Stimulated activated CD8-positive, alpha-beta memory T cell treated with anti-CD3 and anti-CD28 coated beads, Interleukin-15, amount 100 ng/mL, for 1 hour (primary cell): ENCODE measurements at places on chromosomes 4 and X.

DNA sequence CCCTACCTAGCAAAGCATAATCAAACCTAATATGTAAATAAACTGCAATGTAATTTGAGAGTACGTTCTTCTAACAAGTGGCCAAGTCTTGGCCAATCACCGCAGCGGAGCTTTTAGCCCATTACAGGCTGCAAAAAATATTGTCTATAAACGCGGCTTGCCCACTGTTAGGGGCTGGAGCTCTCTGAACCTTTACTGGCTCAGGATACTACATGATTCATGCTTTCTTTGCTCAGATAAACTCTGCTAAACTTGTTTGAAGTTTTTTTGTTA is 990 bp upstream of the HADH start:
- no peak for DNase-seq

GRCh38 chr4:8328456-8328855 is 58.9 kb downstream of the HTRA3 start:
- DNase-seq: no peak

GRCh38 chr4:65126200-65126599 is 544.1 kb downstream of the EPHA5 start:
- no peak for DNase-seq

DNA sequence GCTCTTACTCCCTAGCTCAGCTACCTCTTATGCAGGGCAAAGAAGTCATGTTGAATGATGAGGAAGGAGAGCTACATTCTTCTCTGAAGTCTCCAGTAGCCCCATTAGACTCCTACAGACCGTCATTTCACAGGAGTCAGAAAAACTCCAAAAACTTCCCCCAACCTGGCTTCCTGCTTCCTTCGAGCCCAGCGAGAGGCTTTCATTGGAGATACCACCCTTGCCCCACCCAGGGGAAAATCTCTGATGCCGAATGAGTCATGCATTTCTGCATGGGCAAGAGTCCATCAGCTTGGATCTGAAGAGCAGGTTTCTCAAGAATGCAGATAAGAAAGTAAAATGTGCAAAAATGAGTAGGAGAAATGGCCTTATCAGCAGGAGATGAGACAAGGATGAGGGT is 53.0 kb downstream of the ARSF start:
- DNase-seq: no peak

- DNase-seq: no peak
Observed at GRCh38 chrX:31545726-31546125, 473.9 kb upstream of the FTHL17 start.

- DNase-seq: no peak
Observed at GRCh38 chr4:60656171-60656570, 544.0 kb upstream of the ADGRL3 start.

DNA sequence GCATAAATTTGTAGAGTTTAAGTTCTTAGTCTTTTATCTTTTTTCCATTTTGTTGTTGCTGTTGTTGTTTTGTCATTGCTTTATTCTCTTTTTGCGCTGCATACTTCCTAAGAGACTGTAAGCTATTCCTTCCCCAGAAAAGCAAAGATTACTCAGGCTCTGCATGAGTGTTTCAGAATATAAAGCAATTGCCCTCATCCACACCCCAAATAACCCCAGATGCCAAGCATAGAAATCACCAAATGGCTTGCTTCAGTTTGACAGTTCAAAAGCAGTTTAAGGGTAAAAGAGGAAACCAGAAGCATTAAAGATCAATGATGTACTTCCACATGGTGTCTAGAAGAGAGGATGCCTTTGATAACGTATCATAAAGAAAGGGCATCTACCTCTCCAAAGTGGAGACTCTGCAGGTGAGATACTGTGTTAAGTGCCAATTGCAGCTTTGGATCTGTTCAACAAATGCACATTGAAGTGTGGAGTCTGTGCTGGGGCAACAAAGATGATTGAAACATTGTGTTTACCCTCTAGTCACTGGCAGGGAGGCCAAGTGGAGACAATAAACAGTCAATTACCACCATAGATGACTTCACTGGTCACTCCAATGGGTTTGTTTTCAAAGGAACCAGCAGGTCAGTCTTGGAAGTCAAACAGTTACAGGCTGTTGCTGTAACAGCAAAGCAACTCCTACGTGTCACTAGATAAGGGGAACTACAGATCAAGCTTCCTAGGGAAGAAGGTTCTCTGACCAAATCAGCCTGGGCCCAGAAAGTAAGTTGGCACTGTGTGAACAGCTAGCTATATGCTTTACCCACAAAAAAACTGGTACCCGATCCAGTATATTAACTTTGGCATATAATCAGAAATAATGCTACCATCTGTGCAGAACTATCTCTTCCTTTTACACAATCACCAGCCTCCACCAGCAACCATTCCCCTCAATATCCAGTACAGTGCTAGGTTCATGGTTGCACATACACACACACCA is 40.6 kb upstream of the IL21 start:
- no peak for DNase-seq

- no peak for DNase-seq
Observed at GRCh38 chr4:53647547-53647946, 56.3 kb upstream of the LNX1 start.

GRCh38 chrX:78456909-78457308 is 129.5 kb upstream of the CYSLTR1 start:
- no peak for DNase-seq

DNA sequence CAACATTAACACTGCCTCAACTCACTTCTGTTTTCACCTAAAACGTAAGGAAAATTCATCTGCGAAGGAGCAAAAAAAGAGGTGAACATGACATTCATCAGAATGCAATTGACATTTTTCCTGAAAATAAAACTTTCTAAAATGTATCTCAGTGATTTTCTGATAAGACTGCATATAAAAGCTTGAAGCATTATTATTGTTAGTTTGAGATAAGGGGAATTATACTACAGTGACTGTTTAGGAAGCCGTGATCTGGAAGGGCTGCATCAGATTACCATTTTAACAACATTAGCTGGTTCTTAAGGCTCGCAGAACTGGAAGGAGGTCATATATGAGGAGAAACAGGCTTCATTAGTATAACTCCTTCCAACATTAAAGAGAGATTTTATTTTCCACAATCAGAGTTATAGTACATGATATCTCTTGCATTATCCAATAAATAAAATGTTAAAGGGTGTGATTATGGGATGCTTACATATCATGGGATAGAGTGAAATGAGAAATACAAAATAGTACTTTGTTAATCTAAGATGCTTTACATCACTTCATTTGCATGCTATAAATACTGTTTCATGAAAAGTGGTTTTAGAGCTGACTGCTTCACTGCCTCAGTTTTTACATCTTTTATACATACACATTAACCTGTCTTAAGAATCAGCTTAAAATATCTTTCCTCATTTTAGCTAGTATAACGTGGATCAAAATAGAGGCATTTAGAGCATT is 1820.1 kb upstream of the TENM3 start:
- no peak for DNase-seq

GRCh38 chrX:7316280-7316679 is 168.3 kb upstream of the PUDP start:
- DNase-seq: no peak

GRCh38 chr4:95417531-95417930 is 131.2 kb downstream of the UNC5C start:
- DNase-seq: no peak

DNA sequence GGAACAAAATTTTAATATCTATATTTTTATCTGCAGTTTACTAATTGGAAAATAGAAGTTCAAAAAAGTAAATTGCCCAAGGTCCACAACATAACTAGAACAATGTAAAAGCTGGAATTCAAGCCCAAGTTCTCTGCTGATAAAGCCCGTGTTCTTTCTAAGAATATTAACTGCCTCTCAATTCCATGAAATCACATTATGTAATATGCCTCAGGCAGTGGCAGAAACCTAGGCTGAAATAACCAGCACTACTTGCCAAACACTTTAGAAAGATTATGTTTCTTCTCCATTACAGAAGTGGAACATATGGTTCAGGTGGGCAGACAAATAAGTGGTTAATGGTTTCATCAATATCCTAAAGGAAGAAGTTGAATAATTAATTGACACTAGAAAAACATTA is 56.7 kb upstream of the ADGRL3 start:
- no peak for DNase-seq

DNA sequence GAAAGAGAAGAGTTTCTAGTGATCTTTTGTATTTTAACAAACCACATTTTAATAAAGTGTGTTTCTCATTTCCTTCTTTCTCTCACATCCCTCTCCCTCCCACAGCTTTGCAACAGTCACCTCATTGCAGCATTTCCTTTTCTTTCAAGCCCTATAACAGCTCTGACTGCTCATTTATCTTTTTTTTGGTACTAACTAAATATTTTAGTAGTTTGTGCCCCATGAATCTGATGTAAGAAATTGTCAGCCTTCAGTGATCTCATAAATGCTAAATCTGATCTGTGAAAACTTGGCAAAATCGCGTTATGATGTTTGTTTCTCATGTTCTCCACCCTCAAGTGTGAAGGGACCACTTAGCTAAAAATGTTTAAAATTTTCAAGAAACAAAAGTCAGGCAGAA is 258.5 kb upstream of the SLIT2 start:
- no peak for DNase-seq

GRCh38 chr4:109186458-109186945 is 116.0 kb downstream of the COL25A1 start:
- no peak for DNase-seq

- no peak for DNase-seq
Observed at GRCh38 chr4:185219551-185220344, 10.3 kb downstream of the SNX25 start.

GRCh38 chr4:167943872-167944505 is 148.3 kb upstream of the ANXA10 start:
- DNase-seq: no peak

DNA sequence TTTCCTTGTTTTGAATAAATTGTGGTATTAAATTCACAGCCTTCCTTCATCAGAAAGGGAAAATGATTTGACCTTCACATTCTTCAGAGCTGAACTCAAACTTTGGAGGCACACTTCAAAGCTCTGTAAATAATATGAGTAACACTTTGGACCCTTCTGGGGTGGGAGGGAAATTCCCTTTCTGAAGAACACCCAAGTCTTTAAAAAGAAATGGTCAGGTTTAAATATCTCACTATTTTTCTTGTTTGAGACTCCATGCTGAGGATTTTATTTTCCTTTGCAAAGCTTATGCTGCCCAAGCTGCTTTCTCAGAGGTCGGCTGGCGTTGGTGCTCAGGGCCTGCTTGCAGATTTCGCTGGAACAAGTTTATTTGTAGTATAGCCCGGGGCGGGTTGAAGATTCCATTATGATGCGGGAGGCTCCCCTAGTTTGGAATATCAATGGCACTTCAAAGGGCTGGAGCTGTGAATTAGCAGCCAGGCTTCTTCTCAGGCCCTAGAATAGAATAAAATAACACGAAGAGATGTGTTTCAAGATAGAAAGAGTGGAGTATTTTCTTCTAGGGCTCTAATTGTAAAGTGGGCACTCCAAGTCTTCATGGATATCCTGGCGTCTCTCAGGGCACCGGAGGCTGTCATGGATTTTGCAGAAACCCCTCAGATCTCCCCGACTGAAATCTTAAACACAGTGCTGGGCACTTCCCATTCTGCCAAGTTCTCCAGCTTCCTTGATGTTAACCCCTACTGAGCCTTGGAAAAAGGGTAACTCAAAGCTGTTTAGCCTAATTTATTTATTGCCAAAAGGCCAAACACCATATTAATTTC is 315.6 kb downstream of the GPAT3 start:
- DNase-seq: no peak

GRCh38 chr4:108094923-108095482 is 73.7 kb downstream of the LEF1 start:
- DNase-seq: no peak

DNA sequence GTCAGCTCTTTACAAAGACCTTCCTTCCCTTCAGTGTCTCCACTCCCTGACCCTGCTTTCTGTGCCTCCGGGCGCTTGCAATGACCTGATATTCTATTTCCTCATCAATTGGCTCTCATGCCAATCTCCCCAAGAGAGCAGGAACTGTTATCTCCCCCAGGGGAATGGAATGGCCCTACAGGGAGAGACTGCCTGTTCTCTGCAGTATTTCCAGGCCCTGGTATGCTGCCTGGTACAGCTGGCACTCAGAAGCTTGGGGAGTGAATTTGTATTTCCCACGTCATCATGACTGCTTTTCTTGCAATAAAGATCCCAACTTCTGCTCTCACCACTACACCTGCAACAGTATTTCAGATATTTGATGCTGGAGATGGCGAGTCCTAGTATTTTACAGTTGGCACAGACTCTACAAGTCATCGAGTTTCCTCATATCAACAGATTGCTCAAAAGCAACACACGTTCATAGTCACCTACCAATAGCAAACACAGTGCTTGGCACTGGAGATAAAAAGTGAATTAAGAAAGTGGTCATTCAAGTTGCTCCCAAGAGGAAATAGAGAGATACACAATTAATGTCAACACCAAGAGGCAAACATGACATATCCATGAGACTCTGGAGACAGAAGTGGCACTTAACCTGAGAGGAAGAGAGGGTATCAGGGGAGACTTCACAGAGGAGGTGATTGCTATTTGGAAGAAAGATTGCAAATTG is 90.5 kb upstream of the EGFL6 start:
- no peak for DNase-seq

- no peak for DNase-seq
Observed at GRCh38 chr4:173189117-173189693, 20.6 kb downstream of the GALNT7 start.

GRCh38 chr4:88522702-88523324 is 763 bp downstream of the PYURF start:
- DNase-seq: no peak

- DNase-seq: no peak
Observed at GRCh38 chr4:54281054-54281766, 52.1 kb downstream of the PDGFRA start.

- DNase-seq: no peak
Observed at GRCh38 chr4:171718069-171718468, 95.1 kb upstream of the GALNTL6 start.

DNA sequence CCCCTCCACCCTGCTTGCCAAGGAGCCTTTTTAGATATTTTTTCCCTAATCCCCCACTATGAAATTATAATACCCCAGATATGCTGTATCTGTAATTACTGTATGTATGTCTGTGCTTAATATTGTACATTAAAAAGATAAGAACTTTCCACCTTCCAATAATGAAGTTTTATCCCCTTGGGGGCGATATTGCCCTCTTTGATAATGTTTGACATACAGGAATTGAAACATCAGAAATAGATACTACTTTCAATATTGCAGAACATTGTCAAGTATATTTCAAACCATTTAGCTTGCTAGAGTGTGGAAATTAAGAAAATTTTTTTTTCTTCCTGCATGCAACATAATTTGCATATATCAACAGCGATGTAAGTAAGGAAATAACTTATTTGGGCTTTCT is 58.9 kb downstream of the NAF1 start:
- no peak for DNase-seq

DNA sequence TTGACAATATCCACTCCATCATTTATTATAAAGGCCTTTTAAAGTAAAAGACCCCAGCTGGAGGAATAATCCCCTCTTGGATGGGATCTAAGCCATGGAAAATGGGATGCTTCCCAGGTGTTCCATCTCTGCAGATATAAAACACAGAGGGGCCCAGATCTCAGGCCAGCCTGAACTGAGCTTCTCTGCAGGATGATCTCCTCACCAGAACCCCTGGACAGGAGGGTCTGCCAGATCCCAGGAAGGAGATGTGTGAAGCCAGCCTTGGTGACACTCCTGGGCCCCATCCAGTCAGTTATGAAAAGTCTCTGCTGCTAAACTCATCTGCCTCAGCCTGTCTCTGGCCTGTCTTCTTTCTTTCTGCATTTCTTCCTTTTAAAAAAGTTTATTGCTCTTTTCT is 56.7 kb downstream of the HTRA3 start:
- DNase-seq: no peak
